Activated CD4-positive, CD25-positive, alpha-beta regulatory T cell (primary cell): ENCODE measurements at places on chromosomes 1 and 21.

- no peak for DNase-seq
These were observed 70.0 kb upstream of the TNFSF4 start for GRCh38 chr1:173276922-173277800.

DNA sequence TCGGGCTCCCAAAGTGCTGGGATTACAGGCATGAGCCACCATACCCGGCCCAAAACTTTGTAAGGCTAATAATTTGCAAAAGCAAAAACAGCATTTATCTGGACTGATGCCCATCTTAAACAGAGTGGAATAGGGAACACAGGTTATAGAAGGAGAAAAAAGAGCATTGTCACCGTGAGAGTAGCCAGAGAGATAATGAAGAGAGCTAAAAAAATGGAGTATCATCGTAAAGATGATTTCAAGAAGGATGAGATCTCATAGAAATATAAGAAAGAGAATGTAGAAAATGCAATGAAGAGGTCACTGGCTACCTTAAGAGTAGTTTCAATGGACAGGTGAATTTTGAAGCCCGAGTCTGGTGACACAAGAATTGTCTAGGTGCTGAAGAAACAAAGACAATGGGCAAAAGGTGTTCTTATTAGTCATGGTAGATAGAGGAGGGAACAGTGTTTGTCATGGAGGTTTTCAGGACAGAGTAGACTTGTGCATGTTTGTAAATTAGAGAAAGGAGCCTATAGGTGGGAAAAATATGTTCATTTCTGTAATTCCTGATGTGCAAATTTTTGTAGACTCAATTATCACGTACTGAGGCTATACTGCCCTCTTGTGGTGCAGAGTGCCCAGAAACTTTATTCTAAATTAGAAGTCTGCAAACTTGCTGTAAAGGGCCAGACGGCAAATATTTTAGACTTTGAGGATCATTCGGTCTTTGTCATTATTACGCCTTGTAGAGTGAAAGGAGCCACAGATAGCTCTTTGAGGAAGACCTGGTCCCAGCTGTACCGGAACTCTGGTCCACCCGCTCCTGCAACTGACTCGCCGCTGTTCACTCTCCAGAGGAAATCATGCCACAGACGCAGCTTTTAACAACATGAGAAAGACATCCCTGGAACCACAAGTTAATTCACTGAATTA, 8.1 kb upstream of the TMEM183A start:
- DNase-seq: peak; percentile 12

GRCh38 chr1:188240772-188241406, 1412.1 kb downstream of the PLA2G4A start:
- DNase-seq: no peak

GRCh38 chr1:17272066-17272465, 23.2 kb downstream of the PADI3 start:
- DNase-seq: no peak

DNA sequence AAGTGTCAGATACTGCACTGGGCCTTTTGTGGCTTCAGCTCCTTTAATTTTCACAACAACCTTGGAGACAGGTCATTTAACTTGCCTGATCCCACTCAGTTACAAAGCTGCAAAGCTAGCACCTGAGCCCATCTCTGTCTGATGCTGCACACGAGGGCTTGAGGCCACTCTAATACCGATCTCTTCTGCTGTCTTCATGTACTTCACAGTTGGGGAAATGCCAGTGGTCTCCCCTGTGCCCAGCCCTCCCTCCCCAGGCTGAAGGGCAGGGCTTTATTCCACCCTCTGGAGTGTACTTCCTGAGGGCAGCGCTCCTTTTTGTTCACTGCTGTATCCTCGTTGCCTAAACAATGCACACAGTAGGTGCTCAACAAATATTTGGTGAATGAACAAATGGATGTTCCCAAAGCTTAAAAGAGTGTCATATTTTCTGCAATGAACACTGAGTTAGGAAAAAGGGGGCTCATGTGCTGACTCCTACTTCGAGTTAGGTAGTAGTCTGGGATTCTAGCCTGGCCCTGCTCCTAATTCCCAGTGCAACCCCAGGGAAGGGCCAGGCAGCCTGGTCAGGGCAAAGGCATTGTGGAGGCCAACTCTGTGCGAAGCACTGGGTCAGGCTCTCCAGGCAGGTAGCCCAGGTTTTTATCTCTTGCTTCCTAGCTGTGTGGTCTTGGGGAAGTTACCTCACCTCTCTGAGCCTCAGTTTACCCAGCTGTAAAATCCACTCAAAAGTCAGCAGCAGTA, 1.1 kb downstream of the TMCO4 start:
- DNase-seq: no peak

- DNase-seq: no peak
These were observed 53.3 kb upstream of the BOLA1 start for GRCh38 chr1:149846042-149846441.

GRCh38 chr1:77120950-77121349, 98.3 kb downstream of the PIGK start:
- DNase-seq: no peak

GRCh38 chr1:161185282-161185682, 8.0 kb upstream of the B4GALT3 start:
- peak; percentile 40 for DNase-seq

- no peak for DNase-seq
These were observed 3.8 kb upstream of the ZBTB21 start for GRCh38 chr21:42013931-42014330.

GRCh38 chr1:117049857-117050256, 10.3 kb upstream of the TTF2 start:
- DNase-seq: no peak

- DNase-seq: no peak
These were observed 770.5 kb downstream of the USP25 start for GRCh38 chr21:16500271-16500670.

- no peak for DNase-seq
These were observed 554.8 kb downstream of the NUF2 start for GRCh38 chr1:163876546-163876945.

- DNase-seq: no peak
These were observed 12.8 kb downstream of the BACE2 start for GRCh38 chr21:41180752-41181151.
